Hematopoietic multipotent progenitor cell treated with erythropoietin and hydrocortisone succinate and interleukin-3 and kit ligand, for 15 days (in vitro differentiated cells): ENCODE measurements at places on chromosomes 1 and 21.

- no peak for DNase-seq
Observed at GRCh38 chr21:39908265-39908923, 41.2 kb downstream of the PCP4 start.

GRCh38 chr1:60984062-60984799 lies 98.1 kb upstream of the NFIA start:
- no peak for DNase-seq

DNA sequence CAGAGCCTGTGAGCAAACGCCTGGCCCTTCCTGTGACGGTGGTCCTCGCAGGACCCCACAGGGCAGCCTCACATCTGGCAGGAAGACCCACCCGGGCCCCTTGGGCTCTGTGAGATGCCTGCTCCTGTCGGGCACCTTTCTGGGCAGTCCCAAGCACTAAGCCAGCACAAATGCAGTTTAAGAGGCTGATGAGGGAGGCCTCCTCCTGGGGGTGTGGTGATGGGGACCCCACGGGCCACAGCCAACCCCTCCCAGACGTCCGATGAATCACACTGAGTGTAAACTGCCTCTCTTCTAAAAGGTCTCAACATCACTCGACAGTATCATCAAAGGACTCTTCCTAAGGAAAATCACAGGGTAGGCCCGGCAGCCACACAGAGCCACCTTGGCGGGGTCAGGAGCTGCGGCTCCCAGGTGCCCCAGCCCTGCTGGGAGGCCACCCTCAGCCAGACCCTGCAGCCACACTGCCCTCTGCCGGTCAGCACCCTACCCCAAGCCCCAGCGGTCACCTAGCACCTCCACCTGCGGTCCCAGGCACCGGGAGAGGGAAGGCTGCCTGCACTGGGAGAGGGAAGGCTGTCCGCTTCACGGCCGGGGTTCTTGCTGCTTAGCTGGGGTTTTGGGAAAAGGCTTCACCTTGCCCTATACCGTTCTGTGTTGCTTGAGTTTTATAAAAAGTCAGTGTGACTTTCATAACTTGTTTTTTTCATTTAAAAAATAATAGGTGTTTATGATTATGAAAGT lies 3.9 kb upstream of the PRKCZ start:
- peak; percentile 27 for DNase-seq

DNA sequence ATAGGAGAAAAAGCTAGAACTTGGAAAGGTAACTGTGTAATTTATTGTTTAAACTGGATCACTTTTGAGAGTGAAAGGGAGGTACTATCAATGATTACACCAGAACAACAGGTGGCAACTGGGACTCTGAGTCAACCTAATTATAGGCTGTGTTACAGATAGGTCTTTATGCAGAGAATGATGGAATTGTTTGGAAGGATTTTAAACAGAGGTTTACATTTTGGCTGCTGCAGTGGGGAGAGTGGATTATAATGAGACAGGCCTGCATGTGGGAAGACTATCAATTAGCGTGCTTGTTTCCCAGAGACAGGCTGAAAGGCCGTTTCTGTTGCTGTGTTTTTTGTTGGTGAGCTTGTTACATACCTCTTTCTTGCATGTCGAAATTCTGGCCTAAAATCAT lies 432.9 kb downstream of the PLA2G4A start:
- no peak for DNase-seq

DNA sequence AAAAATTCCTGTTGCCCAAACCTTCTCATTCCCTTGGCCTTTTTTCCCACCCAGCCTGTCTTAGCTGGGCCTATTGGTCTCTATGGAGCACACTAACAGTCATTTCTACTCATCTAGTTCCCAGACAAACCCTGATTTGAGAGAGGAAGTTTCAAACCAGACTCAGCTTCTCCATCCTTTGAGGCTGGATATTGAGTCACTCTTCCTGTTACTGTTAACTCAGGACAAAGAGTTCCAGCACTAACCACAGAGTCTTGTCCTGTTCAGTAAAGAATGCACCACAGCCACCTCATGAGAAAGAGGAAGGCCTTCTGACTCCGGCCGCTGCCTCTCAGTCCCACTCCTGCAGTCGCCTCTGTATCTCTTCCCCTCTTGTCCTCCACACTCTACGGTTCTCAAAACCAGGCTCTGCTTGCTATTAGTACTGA lies 137.8 kb downstream of the PTPRC start:
- no peak for DNase-seq

DNA sequence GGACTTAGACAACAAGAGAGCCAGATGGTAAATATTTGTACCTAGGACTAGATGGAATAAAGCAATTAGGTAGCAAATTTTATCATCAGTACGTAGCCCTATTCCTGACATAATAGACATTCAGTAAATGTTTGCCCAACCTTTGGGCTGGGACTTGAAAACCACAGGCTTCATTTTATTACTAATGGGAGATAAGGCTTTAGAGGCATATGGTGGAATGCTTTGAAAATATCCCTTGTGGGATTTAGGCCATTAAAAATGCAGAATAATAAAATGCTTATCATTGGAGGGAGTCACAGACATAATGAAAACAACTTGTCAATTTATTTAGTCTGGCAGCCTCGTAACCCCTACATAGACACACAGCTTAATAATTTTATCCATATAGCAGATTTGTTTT lies 296.1 kb upstream of the SPAG17 start:
- DNase-seq = no peak

DNA sequence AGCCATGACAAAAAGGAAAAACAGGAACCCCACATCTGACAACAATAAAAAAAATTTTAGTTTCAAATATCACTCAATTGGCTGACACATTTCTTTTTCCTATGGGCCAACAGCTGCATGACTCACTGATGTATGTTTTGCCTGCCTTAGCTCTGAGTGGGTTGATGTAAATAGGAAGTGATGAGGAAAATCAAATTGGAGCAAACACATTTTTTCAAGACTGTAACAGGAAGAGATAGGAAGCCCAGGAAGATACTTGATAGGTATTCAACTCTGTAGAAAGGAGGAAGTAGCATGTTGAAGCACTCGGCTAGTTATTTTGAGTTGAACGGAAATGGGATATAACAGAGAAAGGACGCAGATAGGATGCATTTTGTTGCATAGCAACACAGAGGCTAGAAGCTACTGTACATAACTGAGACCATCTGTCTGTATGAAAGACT lies 168.0 kb upstream of the NR5A2 start:
- DNase-seq = no peak

GRCh38 chr21:34073749-34074282 lies 438 bp downstream of the MRPS6 start:
- DNase-seq = peak; percentile 38

DNA sequence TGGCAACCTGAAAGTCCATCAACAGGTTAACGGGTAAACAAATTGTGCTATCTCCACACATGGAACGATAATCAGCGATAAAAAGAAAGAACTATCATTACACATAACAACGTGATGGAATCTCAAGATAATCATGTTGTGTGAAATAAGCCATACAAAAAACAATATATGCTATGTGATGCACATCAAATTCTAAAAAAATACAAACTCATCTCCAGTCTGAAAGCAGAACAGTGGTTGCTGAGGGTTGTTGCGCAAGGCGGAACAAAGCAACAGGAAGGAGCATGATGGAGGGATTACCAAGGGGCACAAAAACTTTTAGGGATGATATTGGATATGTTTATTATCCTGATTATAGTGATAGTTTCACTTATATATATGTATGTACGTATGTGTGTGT lies 324.8 kb downstream of the VAV3 start:
- DNase-seq = no peak

GRCh38 chr1:41560496-41560895 lies 76.0 kb upstream of the EDN2 start:
- no peak for DNase-seq

DNA sequence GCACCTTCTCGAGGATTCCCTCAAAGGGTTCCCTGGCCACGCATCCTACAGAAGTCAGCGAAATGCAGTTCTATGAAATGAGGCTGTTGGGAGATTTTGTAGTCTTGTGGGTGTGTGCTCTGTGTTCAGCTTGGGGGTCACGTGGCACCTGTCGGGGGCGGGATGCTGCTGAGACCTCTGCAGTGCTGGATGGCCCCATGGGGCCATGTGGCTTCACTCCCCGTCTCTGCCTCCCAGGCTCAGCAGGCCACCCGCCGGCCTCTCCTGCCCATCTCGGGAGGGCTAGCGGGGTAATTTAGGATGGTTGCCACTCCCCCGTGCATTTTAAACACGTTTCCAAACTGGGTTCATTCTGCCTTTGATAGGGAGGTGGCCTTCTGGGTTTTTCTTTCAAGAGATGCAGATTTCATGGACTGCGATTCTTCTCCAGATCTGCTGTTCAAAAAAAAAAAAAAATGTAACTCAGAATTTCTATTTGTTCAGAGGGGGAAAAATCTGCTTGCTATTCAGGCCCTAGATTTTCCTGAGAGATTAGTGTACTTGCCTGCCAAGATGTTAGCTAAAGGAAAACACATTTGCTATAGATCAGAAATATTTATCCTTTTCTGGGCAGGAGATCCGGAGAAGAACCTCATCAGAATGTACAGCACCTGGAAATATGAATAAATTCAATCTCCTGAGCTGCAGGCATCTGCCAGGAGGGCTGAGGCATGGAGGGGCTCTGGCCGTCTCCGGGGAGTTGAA lies 277.2 kb upstream of the VAMP3 start:
- DNase-seq = no peak

- no peak for DNase-seq
Observed at GRCh38 chr1:167641786-167642500, 11.9 kb downstream of the RCSD1 start.
